A549 treated with ZK216348 at 1 μM for 4 hours (cell line): ENCODE measurements at places on chromosomes 4 and X. TPM values are rescaled to one million over a fixed set of nuclear protein-coding genes. Genes with fewer than 3 reads are reported as not detected.

TRIML2 gene
- 45.0 to 76.9 TPM (median 54.9 TPM) in 5 replicates for total RNA-seq

CACNA1F gene
- total RNA-seq = not detected in 5 replicates

OTUD6A gene
- total RNA-seq = not detected in 5 replicates

CSAG1 gene
- 0.34 to 0.46 TPM in 2 of 5 replicates, not detected in the others for total RNA-seq

SHROOM2 gene
- total RNA-seq = 0.58 to 0.79 TPM (median 0.63 TPM) in 5 replicates

SEPTIN6 gene
- 10.3 to 11.7 TPM (median 11.5 TPM) in 5 replicates for total RNA-seq

GAGE10 gene
- total RNA-seq = not detected in 5 replicates

ZNF718 gene
- 0.39 to 0.80 TPM (median 0.50 TPM) in 5 replicates for total RNA-seq

C1QTNF7 gene
- not detected in 5 replicates for total RNA-seq

UCP1 gene
- total RNA-seq = 0.11 TPM in 1 of 5 replicates, not detected in the others

DGKK gene
- not detected in 5 replicates for total RNA-seq

LIMCH1 gene
- total RNA-seq = 34.0 to 50.5 TPM (median 47.3 TPM) in 5 replicates

JCHAIN gene
- total RNA-seq = 0.13 to 0.70 TPM (median 0.22 TPM) in 3 of 5 replicates, not detected in the others

MID1IP1 gene
- total RNA-seq = 20.1 to 40.3 TPM (median 34.9 TPM) in 5 replicates

F8A1 gene
- 57.8 to 118 TPM (median 103 TPM) in 5 replicates for total RNA-seq
